ENCODE measurements at places on chromosomes 1 and 21.

GRCh38 chr1:231417513-231417912 is 4.6 kb downstream of the EGLN1 start:
- DNase-seq, result no peak

- DNase-seq, result no peak
These were observed 119.1 kb downstream of the KCNN3 start for GRCh38 chr1:154750681-154751665.

GRCh38 chr1:96660503-96660902 is 61.1 kb upstream of the PTBP2 start:
- no peak for DNase-seq

DNA sequence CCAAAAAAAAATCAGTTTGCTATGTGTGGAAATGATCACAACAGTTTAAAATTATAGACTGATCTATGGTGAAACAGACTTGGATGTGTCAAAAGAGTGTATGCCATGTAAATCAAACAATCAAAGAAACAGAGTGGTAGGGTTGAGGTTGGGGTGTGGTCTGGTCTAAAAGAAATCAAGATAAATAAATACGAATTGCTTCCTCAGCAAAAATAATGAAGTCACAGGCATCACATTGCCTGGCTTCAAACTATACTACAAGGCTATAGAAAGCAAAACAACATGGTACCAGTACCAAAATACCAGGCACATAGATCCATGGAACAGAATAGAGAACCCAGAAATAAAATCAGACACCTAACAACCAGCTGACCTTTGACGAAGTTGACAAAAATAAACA is 1796.9 kb downstream of the NCAM2 start:
- DNase-seq, result no peak

DNA sequence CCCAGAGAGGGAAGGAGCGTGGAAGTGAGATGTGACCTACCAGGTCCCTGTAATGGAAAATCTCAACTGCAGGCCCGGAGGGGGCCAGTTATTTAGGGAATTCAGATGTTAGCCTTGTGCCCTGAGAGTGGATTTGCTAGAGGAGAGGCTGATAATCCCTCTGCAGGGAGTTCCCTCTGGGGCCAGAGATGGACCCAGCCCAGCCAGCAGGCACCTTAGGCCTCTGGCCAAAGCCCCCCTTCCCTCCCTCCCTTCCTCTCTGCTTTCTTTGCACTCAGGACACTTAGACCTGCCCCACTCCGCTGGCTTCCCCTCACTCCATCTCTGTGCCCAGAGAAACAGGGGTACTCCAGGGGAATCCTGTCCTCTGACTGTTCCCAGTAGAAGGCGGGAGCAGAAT is 1.5 kb upstream of the ATP1A2 start:
- no peak for DNase-seq

DNA sequence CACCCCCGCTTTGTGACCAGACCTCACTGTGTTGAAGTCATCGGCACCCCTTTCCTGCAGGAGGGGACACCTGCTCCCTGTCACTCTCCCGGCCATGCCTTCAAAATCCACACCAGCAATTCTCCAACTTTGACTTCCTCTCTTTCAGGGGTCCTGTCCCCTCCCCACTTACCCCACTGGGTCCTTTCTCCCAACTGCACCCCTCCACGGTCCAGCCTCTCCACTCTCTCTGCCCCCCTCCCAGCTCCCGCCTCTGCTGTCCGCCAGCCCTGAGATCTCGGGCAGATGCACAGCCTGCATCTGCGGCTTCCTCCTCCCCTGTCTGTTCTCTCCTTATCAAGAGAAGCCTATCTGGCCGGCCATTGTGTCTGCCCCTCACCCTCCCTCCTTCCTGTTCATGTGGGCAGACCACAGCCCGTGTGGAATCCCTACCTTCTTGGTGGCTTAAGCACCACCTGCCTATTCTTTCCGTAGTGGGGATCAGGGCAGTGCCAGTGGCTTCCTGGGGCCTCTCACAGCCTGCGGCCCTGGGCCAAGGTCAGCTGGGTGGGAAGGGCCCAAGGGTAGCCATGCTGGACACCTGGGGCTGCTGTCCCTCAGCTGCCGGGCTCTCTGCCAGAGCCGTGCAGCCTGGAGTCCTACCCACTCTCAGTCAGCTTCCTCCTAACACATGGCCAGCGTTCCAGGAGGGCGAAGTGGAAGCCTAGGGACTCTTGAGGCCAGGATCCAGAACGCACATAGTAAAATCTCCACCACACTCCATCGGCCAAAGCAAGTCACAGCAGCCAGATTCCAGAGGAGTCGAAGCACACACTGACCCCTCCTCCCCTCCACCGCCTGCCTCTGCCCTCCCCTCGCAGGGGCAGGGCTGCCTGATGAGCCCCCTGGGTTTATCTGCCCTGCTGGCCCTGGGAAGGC is 5.1 kb upstream of the HES4 start:
- DNase-seq, result no peak

DNA sequence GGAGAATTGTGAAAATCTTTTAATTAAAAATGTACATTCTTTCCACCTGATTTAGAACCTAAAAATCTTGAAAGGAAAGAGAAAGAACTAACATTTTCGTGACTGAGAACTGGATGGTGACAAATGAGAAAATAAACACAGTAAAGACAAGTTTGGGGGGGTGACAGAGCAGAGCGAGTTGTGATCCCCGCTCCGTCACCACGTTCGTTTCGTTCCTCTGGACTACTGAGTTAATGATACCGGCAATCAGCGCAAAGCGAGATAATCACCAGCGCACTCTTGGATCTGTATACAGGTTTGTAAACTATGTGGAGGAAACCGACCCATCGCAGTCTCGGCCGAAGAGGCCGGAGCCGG is 31.2 kb upstream of the CFAP126 start:
- no peak for DNase-seq

- no peak for DNase-seq
These were observed 170.4 kb downstream of the PTPRC start for GRCh38 chr1:198809247-198809646.

- no peak for DNase-seq
These were observed 667.1 kb downstream of the LTN1 start for GRCh38 chr21:28325618-28326017.

DNA sequence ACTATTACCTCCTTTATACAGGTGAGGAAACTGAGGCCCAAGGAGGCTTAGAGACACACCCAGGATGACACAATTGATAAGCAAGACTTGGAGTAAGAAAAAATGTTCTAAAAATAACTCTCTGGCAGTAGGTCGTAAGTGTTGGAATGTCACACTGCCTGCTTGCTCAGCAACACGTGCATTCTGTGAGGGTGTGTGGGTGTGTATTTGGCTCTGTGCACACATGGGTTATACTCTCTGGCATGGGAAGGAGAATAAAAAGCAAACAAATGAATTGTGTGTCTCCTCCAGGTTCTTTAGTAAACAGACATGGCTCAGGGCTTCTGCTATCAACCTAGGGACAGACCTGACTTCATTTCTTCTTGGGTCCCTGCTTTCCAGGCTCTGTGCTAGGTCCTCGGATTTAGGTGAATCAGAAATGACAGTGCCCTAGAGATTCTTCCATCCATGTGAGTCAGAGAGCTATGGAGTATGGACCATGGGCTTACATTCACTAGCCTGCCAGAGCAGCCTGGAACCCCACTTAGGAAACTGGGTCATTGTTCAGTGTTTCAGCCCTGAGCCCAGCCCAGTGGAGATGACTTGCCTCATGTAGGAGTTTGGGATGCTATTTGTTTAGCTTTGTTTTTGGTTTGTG is 72.4 kb downstream of the ELAVL4 start:
- DNase-seq, result no peak

- no peak for DNase-seq
These were observed 13.5 kb downstream of the CRABP2 start for GRCh38 chr1:156691665-156692440.

GRCh38 chr21:31870472-31871193 is 2.2 kb upstream of the HUNK start:
- DNase-seq, result no peak

DNA sequence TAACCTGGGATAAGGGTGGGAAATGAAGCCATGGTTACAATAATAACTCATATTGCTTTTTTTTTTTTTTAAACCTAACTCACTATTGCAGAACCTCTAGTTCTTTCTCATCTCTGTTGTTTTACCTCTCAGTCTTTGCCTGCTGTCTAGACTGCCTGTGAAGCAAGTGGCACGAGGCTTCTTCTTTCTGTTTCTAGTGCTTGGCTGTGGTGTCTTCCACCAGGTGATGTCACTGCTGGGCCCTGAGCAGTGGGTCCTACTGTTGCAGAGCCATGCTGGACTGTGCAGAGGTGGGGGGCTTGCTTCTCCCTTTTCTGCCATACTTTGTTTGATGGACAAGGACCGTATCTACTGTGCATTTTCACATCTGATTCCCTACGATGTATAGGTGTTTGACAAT is 51.7 kb downstream of the ZNF326 start:
- DNase-seq, result no peak

DNA sequence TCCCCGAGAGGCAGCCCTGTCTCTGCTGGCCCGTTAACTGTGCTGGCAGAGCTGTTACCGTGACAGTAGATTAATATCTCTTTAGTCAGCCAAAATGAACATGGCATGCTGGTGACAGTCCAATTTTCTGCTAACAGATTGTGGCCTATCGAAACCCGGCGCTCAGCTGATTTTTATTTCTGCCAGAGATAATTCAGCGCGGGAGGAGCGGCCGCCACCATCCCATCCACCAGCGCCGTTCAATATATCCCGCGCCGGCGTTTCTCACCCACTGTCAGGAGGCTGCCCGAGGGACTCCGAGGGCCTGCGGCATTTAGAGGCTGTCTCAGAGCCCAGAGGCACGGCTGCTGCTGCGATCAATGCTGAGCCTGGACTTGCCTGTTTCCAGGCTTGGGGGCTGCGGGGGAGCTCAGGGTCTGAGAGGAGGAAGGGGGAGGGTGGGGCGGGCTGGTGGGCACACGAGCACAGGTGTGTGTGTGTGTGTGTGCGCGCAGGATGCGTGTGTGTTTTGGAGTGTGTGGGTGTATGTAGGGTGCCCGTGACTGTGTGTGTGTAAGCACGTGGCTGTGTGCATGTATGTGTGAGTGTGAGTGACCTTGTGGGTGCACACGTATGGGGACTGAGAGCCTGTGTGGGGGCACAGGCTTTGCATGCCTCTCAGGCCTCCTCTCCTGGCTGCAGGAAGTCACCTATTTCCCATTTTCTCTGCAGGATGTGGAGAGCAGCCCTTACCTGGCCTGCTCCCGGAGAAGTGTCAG is 109.7 kb upstream of the ACTRT2 start:
- no peak for DNase-seq

GRCh38 chr1:159248311-159248710 is 43.6 kb downstream of the ACKR1 start:
- no peak for DNase-seq

- no peak for DNase-seq
These were observed 13.9 kb upstream of the LAX1 start for GRCh38 chr1:203751051-203751450.

DNA sequence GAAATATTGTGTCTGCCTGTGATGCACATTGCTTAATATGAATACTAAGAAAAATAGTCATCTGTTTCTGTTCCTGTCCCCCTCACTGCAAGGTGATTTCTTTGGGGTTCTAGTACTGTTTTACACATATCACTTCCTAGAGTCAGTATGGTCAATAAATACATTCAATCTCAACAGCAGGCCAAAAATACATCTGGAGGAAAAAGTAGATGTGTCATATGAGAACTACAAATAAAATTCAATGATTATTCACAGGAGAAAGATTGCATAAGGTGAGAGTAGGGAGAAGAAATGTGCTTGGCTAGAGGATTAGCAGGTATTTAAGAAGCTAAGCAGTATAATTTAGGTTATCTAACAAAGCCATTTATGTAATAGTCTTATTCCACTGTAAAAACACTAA is 45.3 kb upstream of the SAMSN1 start:
- DNase-seq, result peak; percentile 63

GRCh38 chr21:15841856-15842564 is 112.2 kb downstream of the USP25 start:
- DNase-seq, result no peak

GRCh38 chr1:88455621-88456256 is 228.3 kb upstream of the PKN2 start:
- DNase-seq, result no peak

- DNase-seq, result no peak
These were observed 9.9 kb upstream of the COA7 start for GRCh38 chr1:52707927-52708655.

DNA sequence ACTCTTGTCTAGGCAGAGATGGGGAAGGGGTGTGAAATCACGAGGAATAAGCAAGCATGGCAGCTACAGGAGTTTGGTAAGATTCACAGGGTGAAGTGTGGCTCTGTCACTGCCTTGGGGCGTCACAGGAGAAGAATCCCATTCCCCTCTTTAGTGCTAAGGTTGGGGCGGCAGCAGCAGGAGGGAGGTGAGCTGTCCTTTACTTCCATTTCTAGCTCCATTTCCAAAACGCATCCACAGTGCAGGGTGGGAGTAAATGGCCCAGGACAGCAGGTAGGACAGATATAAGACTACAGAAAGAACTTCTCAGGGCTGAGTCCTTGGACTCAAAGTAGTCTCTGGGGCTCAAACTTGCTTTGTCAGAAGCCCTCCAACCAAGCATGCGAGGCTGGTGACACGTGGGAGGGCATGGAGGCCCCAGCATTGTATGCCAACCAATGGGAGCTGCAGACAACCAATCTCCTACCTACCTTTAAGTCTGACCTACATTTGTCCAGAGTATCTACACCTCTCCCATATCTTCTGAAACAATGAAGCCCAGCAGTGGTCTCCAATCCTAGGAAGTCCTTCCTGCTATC is 8.5 kb downstream of the MEF2D start:
- DNase-seq, result no peak

GRCh38 chr1:178262120-178262500 is 168.2 kb downstream of the RASAL2 start:
- DNase-seq, result no peak

GRCh38 chr1:115461526-115461925 is 123.5 kb upstream of the NGF start:
- no peak for DNase-seq

DNA sequence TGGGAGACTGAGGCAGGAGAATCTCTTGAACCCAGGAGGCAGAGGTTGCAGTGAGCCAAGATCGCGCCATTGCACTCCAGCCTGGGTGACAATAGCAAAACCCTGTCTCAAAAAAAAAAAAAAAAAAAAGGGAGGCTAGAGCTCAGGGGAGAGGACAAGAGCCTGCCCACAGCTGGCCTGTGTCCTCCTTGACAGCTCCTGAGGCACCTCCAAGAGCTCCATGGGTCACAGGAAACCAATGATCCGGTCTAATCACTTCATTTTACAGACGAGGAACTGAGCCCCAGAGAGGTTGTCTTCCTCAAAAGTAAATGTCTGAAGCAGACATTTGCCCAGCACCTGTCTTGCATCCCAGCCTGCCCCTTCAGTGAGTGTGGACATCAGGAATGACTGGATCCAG is 49.4 kb downstream of the NID1 start:
- no peak for DNase-seq

DNA sequence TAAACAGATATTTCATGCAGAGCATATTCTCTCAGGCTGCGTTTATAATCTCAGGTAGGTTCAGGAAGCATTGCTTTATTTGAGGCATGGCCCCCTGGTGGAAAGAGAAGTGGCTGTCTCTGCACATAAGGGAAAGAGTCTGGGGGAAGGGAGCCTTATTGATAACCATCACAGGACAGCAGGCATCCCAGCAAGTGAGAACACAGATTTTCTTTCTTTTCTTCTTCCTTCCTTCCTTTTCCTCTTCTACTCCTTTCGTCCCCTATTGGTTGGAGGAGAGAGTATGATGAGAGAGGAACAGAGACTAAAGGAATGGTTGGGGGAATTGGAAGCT is 21.9 kb downstream of the TSNAX start:
- peak; percentile 21 for DNase-seq
